ENCODE measurements at places on chromosomes 16 and 17.
A peak's percentile ranks its signal among the peaks of the same experiment; 100 is the strongest.

DNA sequence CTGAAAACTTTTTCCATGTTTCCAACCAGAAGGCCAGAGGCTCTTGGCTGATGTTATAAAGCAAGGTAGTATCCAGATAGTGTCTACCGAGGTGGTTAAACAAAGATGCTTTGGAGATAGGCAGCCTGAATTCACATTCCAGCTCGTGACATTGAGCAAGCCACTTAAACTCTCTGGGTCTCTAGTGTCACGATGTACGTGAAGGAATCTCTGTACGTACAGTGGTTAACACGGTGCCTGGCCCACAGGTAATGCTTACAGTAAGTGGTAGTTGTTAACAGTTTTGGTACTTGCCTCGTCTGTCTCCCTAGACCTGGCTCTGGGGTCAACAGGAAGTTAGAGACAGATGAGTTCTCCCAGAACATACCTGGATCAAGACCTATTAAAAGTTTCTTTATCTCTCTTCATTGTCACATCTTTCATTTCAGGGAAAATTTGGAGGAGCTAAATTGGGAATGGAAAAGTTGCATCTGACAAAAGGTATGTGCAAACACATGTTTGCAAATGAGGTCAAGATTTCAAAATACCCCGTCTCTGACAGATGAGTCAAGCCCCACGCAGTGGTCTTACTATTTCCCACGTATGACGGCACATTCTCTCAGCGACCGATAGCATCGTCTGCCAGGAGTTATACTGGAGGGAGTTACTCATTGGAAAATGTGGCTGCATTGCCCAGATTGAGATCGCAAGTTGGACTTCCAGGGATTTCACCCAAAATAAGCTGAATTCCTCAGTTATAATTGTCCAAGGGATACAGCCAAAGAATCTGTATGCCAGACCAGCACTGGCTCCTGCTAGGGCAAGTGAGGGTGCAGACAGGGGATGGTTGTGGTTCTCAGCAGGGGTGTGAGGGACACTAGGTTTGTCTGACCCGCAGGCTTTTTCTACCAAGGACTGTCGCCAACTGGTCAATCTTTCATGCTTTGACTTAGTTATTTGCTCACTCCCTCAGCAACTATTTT, 18.9 kb upstream of the MYH10 start:
- no peak for DNase-seq

GRCh38 chr17:55334285-55334684, 69.5 kb downstream of the HLF start:
- no peak for DNase-seq

- no peak for DNase-seq
Measured at GRCh38 chr17:80671825-80672110, 127.1 kb downstream of the RPTOR start.

DNA sequence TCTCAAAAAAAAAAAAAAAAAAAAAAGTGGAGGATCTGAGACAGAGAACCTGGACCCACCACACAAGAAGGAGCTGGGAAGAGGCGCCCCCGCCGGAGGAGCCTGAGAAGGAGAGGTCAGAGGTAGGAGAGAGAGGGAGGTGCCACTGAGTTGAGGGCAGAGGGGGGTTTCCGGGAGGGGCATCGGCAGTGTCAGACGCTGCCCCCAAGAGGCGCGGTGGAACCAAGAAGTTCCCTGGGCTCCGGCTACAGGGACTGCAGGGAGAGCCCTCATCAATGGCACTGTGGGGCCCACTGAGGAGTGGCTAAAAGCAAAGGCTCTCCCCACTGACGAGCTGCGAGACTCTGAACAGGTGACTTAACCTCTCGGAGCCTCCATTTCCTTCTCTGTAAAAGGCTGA, 4.2 kb downstream of the CCDC42 start:
- DNase-seq, result peak; percentile 37

DNA sequence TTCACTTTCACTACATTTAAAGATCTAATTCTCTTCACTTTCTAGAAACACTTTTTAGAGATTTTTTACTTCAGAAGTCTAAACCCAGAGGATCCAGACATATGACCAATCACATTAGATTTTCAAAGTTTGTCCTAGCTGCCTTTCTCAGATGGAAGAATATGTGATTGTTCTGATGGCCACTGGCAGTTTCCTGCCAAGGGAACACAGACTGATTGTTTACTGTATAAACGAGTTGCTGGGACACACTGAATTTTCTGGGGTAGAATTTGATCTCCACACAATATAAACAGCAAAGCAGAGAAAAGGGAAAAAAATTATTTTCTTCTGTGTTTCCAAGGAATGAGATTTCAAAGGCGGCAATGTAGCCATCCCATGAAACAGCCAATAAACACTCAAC, 480.0 kb downstream of the TOX3 start:
- no peak for DNase-seq

DNA sequence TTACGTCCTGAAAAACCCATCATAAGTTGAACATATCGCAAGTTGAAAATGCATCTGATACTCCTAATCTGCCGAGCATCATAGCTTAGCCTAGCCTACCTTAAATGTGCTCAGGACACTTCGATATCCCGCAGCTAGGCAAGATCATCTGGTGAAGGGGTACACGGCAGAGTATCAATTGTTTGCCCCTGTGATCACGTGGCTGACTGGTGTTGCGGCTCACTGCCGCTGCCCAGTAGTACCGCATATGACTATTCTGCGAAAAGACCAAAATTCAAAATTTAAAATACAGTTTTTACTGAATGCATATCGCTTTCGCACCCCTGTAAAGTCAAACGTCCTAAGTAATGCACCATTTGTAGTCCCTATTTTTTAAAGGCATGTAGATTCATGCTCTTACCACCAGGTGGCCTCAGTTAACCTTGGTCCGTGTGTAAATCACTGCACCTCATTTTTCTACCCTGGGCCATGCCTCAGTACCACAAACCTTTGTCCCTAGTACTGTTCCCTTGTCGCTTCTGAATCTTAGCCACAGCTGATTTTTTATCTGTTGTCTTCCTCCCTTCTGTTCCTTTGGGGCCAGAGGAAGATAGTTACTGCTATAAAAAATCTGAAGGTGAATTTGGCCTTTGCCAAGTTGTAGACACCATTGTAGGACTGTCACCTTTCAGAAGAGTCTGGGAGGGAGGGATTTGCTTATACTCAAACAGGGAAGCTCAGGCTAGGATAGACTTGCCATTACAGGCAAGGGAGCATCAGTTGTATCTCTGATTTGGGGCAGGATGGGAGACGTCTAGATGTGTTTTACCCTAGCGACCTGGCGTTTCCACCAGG, 34.4 kb downstream of the WWP2 start:
- DNase-seq, result no peak

DNA sequence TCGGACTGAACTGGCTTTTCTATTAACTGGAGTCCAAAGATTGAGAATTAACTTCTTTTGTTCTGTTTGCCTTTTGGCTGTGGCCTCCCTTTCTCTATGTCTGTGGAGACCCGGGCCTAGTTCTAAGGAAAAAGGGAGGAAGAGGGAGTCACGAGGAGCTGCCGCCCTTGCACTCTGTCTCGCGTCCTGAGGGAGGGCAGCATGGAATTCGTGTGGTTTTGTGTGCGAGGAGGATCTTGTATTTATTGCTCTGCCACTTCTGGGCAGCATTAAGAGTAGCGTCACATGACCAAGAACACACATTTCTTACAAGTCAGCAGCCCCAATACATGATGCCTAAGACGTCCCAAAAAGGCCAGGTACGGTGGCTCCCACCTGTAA, 23.6 kb downstream of the METTL22 start:
- DNase-seq, result no peak

DNA sequence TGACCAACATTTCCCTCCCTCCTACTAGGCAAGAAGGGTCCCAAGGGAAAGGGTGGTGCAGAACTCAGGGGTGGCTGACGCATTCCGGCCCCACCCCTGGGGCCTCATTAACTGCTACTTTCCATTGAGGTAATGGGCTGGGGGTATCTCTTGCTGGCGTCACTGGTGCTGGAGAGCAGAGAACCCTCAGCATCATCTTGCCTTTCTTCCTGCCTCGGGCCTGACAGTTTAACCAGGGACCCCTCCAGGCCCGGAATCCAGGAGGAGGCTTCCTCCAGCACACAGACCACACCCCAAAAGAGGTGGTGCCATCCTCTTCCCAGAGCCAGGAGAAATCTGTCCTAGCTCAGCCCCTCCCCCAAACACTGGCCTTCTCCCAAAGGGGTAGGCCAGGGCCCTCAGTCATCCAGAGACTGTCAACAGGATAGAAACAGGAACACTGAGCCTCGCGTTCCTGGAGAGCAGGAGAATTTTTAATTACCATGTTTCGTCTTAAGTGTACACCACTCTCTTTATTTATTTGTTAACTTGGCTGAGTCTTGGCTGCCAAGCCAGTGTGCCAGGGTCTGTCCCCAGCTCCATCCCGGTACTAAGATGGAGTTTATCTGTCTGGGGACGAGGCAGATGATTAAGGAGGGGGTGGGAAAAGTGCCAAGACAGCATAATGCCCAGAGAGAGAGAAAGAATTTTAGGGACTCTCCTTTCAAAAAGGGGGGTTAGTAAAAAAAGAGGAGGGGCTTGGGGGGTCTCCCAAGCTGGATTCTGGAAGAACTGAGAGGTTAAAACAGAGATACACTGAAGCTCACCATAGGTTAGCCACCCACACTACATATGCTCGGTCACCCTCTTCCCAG, 5.1 kb downstream of the ETV4 start:
- no peak for DNase-seq

DNA sequence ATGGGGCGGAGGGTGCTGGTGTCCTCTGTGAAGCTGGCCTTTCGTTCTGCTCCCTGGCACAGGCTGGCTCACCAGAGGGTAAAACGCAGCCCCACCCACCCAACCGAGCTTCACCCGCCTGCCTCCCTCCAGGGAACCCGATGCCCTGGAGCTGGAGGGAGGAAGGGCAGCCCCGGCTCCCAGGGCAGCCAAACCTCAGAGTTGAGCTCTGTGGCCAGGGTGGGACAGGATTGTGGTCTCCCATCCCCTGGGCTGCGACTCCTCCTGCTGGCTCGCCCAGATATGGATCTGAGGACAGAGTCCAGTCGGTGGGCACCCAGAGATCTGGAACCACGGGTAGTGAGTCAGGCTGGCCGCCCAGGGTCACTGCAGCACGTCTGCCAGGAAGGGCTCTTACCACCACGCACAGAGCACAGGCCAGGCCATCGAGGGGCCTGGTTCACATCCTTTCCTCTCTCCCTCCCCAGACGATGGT, 42.6 kb upstream of the CHMP6 start:
- DNase-seq, result no peak

GRCh38 chr16:67244387-67245185, 2.7 kb downstream of the FHOD1 start:
- DNase-seq, result peak; percentile 62

GRCh38 chr17:78795861-78796516, 13.9 kb upstream of the CYTH1 start:
- no peak for DNase-seq

- DNase-seq, result no peak
Measured at GRCh38 chr17:32349503-32349853, 479 bp upstream of the ZNF207 start.

DNA sequence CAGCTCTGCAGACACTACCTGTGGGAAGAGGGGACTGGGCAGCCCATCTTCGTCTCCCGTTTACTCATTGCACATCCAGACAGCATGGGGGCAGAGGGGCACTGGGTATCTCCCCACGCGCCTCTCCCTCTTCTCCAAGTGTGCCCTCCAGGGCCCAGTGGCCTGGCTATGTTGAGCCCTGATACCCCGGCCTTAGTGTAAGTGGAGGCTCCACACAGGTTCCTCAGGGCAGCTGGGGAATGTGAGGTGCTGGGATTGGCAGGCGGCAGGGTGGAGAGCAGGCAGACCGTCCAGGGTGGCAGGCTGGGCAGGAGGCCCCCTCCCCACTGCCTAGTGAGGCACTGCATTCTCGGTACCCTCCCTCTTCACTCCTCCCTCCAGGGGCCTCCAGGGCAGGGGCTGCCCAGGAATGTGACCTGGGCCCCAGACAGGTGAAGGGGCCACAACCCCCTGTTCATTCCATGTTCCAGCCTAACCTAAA, 13.2 kb upstream of the NAGLU start:
- DNase-seq, result no peak

DNA sequence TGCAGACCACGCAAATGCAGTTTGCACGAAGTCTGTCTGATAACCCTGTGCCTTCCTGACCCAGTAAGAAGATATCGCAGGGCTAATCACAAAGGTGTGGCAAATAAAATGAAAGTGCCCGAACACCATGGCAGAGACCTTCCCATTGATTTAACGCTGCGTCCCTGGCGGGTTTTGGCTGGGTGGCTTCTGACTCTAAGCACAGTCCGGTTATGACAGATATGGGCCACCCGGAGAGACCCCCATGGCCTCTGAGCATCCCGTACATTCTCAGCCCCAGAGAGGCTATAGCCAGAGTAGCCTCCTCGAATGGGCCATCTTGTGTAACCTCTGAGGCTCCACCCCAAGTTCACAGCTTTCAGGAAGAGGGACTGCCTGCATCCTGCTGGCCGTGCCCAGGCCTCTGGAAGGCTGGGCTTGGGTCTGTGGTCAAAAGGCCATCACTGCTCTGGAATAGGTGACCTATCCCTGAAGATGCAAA, 5.5 kb downstream of the FOXC2 start:
- DNase-seq, result no peak

- DNase-seq, result no peak
Measured at GRCh38 chr16:83470416-83470815, 337.4 kb upstream of the HSBP1 start.

DNA sequence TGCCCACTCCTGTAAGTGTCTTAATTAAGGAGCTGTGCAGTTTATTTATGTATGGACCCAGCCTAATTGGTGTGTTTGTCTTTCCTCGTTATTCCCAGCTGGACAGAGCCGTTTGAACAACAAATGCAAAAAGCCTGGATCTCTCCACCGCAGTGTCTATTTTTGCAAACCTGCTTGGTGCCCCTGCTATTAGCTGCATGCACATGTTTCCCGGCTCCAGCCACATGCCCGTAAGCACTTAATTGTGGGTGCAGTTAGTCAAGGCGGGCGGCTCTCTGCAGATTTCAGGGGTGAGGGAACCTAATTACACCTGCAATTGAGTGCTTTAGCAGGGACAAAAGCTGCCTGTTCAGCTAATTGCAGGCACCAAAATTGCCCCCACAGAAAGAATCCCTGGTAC, 74.0 kb upstream of the GSE1 start:
- DNase-seq, result no peak

GRCh38 chr16:75256059-75256571, 4.7 kb upstream of the BCAR1 start:
- DNase-seq, result no peak

DNA sequence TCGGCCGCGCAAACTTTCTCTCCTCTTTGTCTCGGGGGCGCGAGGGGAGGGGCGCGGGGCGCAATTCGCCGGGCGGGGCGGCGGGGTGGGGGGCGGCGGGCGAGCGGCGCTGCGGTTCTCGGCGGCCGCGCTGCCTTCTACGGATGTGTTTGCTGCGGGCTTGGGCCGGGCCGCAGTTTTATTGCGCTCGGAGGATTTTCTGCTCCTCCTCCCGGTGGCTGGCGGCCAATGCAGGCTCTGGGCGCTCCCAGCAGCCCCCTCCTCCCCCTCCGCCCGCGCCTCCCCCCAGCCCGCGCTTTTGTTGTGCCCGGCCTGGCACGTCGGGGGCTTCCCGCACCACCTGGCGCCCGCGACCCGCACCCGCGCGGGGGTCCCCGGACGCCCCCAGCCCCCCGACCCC, at the start of gene TIMP2:
TIMP2 (minus strand) TSS at position 154 of the 400 bp plus-strand sequence. CDS start 299 bp downstream, outside the sequence.
- peak; percentile 49 for DNase-seq

DNA sequence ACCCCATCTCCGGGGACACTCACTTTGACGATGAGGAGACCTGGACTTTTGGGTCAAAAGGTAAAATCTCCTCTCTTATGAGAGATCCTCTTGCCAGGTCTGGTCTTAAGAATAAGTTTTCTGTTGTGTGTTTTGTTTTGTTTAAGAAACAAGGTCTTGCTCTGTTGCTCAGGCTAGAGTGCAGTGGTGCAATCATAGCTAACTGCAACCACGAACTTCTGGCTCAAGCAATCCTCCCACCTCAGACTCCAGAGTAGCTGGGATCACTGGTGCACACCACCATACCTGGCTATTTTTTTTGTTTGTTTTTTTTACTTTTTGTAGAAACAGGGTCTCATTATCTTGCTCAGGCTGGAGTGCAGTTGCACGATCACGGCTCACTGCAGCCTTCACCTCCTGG, 4.1 kb downstream of the MMP25 start:
- DNase-seq, result no peak

Data from stimulated activated CD8-positive, alpha-beta memory T cell treated with anti-CD3 and anti-CD28 coated beads, Interleukin-2, amount 100 ng/mL, for 1 hour (primary cell).